ENCODE measurements at places on chromosomes 5 and 9.

DNA sequence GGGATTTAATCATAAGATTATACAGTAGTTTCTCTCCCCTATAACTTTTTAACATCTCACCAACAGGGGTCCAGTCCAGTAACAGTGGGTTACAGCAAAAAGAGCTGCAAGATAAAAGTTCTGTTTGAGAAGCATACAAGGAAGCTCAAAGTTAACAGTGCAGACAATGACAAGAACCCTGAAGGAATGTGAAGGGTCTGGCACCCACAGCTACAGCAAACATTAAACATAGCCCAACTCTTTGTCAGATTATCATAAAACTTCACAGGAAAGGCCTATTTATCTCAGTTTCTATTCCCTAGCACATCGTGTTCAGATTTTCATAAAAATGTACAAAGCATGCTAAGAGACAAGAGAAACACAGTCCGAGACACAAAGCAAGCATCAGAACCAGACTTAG, 309.4 kb downstream of the DIRAS2 start:
- DNase-seq = no peak

- peak; percentile 78 for DNase-seq
Measured at GRCh38 chr5:18745988-18746615, 1111.8 kb downstream of the TAF11L14 start.

- DNase-seq = no peak
Measured at GRCh38 chr5:151054709-151055108, 26.1 kb downstream of the TNIP1 start.

- no peak for DNase-seq
Measured at GRCh38 chr5:163453705-163454104, 6.2 kb downstream of the NUDCD2 start.

DNA sequence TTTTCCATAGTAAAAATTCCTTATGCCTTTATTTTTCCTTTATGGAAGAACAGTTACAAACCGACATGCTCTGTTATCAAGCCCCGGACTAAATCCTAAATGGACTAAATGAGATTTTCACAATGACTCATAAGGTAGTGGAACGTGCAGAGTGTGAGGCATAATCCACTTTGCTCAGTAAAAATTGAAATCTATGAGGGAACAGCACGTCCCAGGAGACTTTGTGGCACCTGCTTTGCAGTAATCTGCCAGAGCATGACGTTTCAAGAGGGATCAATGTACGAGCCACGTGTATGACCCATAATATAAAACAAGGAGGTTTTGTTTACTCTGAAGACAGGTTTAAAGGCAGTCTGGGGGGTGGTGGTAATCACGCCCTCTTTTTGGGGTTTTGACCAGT, 83.8 kb upstream of the GNA14 start:
- DNase-seq = no peak

DNA sequence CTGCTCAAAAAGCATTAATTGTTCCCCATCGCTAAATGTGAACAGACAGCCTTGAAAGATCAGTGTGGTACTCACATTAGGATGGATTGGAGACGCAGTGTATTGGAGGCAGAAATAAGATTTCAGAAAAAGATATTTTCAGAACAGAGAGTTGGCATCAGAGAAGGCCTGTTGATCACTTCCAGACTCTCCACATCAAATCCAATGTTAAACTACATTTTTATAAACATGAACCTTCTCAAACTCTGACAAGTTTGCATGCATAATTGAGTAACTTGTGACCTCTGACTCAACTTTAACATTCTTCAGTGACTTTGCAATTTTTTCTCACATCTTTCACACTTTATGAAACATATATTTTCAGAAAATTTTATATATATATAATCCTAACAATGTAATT, 919.6 kb upstream of the SEMA6A start:
- DNase-seq = no peak

GRCh38 chr5:63743096-63743798, 219.0 kb downstream of the HTR1A start:
- no peak for DNase-seq

DNA sequence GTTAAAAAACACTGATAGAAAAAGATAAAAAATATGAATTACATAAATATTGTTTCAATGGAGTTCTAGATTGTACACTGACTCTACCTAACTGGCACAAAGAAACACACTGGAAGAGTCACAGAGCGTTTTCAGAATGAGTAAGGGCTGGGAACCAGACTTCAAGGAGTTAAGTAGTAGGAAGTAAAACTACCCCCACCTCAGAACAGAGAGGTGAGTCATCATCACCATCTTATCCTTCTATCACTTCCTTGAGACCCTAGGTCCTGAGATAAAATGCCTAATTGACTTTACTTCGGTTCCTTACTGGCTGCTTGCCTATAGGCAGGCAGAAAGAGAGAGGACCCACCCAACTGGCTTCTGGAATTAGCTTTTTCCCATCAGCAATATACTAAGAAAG, 79.7 kb downstream of the ELAVL2 start:
- no peak for DNase-seq

Measured in NCI-H774 (cell line).